ENCODE measurements at places on chromosomes 12 and 14. TPM values are rescaled to one million over a fixed set of nuclear protein-coding genes. Genes with fewer than 3 reads are reported as not detected.

WNT5B gene
- 7.2 TPM for total RNA-seq

RPGRIP1 gene
- 0.49 TPM for total RNA-seq

SLC17A8 gene
- 0.34 TPM for total RNA-seq

SMIM41 gene
- 0.78 TPM for total RNA-seq

KRT8 gene
- total RNA-seq: 815 TPM

CMA1 gene
- total RNA-seq: 2.2 TPM

RACGAP1 gene
- total RNA-seq: 5.3 TPM

DNA sequence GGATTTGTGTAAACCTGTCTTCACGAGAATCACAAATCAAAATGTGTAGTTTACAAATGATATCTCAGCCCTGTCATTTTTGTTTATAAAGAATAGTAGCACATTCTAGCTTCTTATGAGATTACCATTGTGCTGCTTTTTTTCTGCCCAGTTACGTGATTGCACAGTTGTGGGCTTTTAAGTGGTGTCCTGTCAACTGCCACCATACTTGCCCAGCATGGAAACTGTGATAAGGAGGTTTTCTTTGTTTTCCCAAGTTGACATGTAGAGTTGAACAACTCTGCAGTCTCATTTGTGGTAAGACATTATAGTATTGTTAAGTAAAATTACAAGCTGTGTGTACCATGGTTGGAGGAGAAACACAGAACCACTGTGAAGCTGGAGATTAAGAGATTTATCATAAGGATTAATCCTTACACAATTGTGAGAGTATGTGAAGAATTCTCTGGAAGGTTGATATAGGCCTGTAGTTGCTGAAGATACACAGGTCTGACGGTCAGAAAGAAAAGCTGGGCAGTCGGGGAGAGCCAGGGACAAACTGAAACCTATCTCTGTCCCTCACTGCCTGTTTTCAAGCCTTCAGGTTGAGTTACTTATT, 12.2 kb downstream of the CHURC1 start:
- no peak for DNase-seq

GRCh38 chr12:70966996-70967790, 46.7 kb upstream of the PTPRR start:
- DNase-seq: no peak

DNA sequence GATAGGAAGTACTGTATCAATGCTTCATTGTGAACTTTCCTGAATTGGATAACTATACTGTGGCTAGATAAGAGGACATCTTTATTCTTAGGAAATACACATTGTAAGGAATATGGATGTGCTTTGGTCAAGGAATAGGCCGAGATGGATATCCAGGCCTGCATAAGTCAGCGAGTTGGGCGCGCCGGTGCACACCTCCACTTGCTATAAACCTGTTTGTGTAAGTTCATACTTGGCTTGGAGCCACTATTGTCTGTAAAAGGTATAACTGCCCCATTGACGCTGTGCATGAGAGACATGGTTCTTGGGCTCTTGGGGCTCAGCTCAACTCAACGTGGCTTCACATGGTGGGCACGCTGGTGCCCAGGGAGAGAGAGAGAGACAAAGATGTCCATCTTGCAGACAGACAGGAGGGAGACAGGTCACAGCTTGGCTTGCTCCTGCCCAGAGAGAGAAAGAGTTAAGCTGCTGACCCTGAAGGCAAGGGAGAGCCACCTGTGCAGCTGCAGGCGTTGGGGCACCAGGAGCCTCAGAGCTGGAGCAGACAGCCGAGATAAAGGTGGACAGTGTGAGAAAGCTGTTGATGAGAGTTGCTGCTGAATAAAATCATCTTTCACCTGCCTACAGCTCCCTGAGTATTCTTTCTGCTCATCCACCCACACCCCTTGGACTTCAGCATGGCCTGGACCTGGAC, 34.1 kb upstream of the COCH start:
- DNase-seq: no peak

DNA sequence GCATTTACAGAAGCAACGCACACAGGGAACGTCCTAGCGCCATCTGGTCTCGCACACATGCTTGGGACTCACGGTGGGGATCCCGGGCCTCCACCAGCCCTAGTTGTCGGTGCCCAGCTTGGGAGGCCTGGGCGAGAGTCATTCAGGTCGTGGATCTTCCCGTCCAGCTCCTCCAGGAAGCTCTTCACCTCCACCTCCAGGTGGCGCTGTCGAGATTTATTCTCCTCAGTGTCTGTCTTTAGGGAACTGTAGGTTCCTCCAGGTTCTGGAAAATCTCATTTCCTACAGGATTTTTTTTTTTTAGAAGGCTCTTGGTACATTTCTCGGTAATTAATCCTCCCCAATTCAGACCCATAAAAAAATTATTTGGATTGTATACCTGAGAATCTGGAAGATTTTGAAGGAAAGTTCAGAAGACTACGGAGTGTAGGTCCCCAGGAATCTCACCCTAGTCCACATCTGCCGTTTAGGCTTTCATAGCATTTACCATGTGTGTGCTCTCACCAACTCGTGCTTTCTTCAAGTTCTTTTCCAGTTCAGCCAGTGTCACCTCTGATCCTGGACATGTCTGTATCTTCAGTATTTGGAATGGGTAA, 910.0 kb downstream of the TMEM121 start:
- DNase-seq: no peak

GRCh38 chr12:123140676-123141614, 9.9 kb downstream of the PITPNM2 start:
- no peak for DNase-seq

- no peak for DNase-seq
Measured at GRCh38 chr14:57976701-57977100, 110.8 kb upstream of the SLC35F4 start.

DNA sequence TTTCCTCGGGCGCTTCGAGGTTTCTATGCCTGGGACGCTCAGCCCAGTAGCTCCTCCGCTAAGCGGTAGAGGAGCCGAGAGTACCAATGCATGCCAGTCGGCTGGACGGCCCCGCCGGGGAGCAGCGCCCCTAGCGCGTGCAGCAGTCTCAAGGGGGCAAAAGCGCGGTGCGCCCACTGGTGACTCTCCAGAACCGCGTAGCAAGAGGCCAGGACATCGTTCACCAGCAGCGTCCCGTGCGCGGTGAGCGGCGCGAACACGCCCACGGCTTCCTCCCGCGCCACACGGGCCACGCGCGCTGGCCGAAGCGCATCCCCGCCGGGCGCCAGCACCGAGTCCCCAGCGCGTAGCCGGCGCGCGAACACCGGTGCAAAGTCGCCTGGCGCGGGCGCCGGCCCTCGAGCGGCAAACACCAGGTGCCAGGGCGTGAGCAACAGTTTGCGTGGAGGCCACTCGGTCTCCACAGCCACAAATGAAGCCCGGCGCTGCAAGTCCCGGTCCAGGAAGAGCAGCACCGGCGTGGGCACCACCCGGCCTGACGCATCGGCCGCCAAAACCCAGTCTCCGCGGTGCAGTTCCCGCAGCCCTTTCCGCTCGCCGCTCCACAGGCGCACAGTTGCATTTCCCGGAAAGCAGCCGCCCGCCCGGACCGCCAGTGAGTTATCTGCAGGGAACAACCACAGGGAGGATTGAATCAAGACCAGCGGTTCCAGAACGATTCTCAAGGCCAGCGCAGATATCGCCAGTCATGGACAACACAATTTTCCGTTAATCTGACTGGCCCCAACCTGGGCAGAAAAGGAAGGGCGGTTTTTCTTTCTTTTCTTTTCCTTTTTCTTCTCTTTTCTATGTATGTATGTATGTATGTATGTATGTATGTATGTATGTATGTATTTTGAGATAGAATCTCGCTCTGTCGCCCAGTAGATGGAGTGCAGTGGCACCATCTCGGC, 4.5 kb downstream of the DHH start:
- no peak for DNase-seq

- DNase-seq: no peak
Measured at GRCh38 chr12:114445401-114446323, 39.7 kb upstream of the TBX5 start.

- no peak for DNase-seq
Measured at GRCh38 chr12:3215410-3215975, 138.3 kb downstream of the TSPAN9 start.

- DNase-seq: no peak
Measured at GRCh38 chr12:116589581-116589980, 30.4 kb downstream of the MAP1LC3B2 start.

- DNase-seq: no peak
Measured at GRCh38 chr12:102201436-102202061, 3.9 kb upstream of the PMCH start.

- no peak for DNase-seq
Measured at GRCh38 chr14:83164016-83164415, 1630.4 kb upstream of the SEL1L start.

- peak; percentile 54 for DNase-seq
Measured at GRCh38 chr14:50944647-50945413, 547 bp upstream of the PYGL start.

DNA sequence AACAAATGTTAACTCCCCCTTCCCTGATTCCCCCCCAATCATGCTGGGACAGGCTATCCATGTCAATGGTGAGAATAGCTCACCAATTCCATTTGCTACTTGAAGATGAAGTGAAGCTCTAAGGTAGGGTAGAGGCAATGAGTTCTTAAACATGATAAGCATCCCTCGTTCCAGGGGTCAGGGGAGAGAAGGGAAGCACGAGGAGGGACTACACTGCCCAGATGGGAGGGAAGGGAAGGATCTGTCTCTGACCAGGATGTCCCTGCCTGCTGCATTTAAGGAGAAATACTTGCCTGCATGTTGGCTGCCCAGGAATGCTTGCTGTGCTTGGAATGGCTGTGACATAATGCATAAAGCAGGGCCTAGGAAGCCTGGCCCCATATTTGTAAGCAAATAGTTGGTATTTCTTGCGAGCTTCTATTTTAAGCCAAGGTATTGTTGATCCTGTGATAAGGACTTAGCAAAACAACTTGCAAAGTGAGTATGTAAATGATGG, 155.1 kb downstream of the CEP83 start:
- no peak for DNase-seq

DNA sequence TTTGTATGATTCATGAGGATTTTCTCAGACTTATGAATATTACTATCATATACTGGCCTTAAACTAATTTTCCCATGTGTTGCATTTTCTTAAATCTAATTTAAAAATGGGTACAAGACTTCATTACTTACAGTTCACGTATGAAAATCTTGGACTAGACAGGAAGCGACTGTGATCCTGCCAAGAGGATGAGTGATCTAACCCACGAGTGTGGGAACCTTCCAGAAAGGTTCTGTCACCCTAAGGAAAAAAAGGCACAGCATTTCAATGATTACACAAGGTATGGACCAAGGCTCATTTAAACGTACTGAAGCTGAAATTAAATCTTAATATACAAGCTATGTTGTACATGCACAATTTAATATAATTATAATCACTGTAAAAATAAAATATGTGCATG, 293.5 kb upstream of the DIO2 start:
- no peak for DNase-seq

DNA sequence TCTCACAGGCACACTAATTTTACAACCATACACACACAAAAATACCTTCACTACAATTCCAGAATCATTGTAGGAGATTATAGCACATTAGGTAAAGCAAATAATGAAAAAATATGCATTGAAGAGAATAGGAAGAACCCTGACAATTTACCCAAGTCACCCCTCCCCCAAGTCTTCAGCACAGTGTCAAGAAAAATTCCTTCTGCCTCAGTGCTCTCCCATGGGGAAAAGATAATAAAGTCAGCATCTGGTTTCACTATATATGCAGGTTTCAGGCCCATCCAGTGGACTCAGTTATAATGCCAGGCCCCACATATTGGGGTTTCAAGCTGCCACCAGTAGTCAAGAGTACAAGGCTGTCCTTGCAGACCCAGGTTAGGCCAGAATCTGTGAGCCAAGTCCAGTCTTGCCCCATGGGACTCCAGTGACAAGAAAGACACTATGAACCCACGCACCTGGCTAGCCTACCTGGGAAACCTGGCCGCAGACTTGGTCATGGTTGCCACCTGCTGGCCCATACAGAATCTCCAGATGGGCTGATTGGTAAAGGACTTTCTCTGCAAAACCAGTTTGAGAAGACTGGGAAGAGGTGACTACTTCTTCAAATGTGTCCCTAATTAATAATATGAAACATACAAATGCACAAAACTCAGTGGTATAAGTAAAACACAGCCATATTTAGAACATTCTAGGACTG, 398.6 kb upstream of the FLRT2 start:
- no peak for DNase-seq

- DNase-seq: no peak
Measured at GRCh38 chr12:4446335-4446734, 720 bp upstream of the FGF6 start.

DNA sequence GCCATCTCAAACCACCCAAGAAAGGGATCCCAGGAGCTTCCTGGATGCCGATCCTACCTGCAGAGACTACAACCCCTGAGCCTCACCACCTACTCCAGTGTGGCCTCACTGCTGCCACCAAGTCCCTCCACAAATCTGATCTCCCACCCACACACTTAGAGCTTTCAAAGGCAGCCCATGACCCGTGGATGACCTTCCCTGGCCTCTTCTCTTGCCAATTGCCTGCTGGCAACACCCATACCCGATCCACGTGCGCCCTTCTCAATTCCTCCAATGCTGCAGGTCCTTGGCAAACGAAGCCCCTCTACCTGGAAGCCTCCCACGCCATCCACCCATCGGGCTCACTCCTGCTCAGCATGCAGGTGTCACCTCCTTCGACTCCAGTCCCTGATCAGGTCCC, 30.7 kb downstream of the HVCN1 start:
- no peak for DNase-seq

- DNase-seq: no peak
Measured at GRCh38 chr12:131044136-131044535, 90.4 kb downstream of the ADGRD1 start.

DNA sequence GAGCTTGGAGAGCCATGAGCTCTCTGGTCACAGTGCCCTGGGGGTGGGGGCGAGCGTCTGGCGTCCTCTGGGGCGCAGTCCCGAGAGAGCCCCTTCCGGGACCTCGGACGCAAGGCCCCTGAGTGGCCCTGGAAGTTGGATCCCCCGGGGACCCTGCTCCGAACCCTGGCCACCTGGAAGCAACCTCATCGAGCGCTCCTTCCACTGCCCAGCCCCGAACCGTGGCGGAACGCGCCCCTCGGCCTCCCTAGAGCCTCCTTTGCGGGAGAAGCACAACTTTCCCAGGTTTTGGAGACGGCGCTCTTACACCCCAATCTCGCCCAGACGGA, 1.2 kb downstream of the NOS1 start:
- no peak for DNase-seq

DNA sequence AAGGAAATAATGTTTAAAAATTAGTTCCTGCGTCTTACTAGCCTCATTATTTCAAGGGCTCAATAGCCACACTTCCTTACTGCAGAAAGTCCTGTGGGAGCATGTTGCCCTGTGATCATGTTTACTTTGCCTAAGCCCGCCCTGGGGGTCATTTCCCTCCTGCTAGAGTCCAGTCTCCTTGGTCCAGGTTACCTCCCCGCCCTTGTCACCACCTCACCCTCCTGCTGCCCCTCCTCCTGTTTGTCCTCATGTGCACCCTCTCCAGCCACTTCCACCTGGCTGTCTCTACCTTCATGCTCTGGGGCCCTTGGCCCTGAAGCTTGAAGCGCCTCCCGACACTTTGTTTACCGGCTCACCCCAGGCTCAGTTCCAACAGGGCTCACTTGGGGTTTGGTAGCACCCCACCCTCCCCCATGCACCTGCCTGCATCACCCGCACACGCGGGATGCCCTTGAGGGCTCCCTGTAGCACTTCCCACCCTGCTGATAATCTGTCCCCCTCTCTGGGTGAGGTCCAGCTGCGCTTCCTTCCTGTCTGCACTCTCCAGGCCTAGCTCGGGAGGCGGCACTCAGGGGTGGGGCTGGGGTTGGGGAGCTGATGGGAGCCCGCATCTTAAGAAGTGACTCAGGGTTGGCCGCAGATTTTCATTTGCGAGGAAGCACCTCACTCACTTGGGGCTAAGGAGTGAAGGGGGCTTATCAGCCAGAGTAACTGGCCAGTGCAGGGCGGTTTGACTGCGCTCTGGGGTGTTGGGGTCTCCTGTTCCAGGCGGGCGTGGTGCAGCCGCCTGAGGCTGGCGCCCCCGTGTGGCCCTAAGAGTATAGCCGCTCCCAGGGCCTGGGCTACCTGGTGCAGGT, 40.1 kb downstream of the SMIM41 start:
- no peak for DNase-seq
